Activated T-helper 1 cell treated with anti-CD3 and anti-CD28 coated beads, Interleukin-2, amount 50 U/mL, for 16 hours (primary cell): ENCODE measurements at places on chromosomes 5 and 9.
A peak's percentile ranks its signal among the peaks of the same experiment; 100 is the strongest.

DNA sequence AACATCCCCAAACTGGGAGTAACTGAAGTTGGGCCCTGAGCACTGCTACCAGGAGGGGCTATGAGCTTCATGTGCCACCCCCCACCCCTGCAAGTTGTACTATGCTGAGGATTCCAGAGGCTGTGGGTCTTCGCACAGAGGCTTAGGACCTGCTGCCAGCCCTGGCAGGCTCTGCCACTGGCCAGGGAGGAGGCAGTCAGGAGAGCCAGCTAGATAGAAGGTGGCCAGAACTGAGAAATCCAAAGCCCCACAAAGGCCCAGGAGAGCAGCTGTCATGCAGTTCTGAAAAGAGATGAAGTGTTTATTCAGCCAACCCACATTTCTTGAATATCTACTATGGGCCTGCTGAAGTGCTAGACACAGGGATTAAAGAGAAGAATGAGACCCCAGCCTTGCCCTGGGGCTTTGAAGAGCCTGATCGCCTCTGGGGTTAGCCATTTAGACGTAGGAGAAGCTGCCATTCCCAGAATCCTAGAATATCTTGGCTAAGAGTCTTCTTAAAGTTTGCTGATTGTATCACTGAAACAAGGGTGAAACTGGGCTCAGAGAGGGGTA, 1.4 kb downstream of the ALAD start:
- DNase-seq: no peak

DNA sequence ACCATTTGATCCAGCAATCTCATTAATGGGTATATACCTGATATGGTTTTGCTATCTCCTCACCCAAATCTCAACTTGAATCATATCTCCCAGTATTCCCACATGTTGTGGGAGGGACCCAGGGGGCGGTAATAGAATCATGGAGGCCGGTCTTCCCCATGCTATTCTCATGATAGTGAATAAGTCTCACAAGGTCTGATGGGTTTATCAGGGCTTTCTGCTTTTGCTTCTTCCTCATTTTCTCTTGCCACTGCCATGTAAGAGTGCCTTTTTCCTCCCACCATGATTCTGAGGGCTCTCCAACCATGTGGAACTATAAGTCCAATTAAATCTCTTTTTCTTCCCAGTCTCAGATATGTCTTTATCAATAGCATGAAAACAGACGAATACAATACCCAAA, 74.5 kb upstream of the APC start:
- DNase-seq: no peak

DNA sequence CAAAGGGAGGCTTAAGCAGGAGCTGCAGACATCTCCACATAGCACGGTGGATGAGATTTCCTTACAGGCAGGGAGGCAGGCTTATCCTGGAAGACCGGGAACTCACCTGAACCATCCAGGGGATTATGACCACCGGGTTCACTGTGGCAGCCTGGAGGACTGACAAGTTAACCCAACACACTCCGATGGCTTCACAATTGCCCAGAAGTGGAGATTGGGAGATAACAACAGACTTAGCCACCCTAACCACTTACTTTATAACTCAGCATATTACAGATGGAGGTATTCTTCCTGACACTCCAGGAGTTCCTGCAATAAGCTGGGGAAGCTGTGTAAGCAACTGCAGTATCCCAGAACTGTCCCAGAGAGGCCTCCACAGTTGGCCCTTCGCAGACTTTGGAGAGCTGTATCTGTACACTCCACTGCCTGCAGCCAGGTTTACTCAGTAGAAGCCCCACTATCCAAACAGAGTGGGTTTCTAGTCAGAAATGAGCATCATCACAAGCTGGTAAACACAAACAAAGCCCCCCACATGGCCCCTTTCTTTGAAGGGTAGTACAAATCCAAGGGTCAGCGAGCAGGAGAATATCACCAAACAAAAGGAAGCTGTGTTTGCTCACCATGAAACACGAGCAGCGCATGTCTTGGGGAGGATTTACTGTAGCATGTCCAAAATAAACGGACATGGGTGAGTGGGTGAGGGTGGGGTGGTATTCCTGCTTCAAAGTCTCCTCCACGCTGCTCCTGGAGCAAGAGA, 462.2 kb downstream of the RASEF start:
- DNase-seq: no peak

DNA sequence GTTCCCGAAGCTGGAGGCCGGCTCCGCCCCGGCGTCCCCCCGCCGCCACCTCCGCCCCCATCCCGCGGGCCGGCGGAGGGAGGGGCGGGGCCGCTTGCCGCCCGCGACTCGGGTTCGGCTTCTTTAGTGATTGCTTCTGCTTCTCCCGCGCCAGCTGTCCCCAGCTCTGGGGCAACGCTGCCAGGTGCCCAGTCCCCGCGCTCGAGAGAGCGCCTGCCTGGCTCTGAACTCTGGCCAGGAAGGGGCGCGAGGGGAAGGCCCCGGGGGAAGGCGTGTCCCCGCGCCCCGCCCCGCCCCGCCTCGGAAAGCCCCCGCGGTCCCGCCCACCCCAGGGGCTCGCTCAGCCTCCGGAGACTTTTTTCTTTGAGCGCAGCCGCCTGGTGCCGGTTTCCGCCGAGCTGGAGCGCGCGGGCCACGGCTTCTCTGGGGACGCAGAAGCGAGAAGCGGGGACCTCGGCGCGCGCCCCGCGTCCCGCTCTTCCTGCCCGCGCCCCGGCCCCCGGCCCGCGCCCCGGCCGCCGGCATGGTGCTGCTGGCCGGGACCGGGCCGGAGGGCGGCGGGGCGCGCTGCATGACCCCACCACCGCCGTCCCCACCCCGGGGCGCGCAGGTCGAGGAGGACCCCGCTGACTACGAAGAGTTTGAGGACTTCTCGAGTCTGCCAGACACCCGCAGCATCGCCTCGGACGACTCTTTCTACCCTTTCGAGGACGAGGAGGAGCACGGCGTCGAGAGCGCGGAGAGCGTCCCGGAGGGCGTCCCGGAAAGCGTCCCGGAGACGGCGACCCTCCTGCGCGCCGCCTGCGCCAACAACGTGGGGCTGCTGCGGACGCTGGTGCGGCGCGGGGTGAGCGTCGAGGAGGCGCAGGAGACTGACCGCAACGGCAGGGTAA, at the start of gene ANKRD33B:
TSS of gene ANKRD33B (plus strand) at position 126 of the 893 bp plus-strand sequence. CDS start at position 524, 398 bp downstream.
- peak; percentile 68 for DNase-seq

- no peak for DNase-seq
Observed at GRCh38 chr9:98432134-98432533, 176.7 kb upstream of the TBC1D2 start.

- DNase-seq: no peak
Observed at GRCh38 chr9:36992501-36993316, 41.4 kb downstream of the PAX5 start.

GRCh38 chr5:116872986-116873385, 298.4 kb upstream of the SEMA6A start:
- no peak for DNase-seq
